ENCODE measurements at places on chromosomes 7 and 10. TPM values are rescaled to one million over a fixed set of nuclear protein-coding genes. Genes with fewer than 3 reads are reported as not detected.

The PON1 gene
- polyA plus RNA-seq, result not detected

DNA sequence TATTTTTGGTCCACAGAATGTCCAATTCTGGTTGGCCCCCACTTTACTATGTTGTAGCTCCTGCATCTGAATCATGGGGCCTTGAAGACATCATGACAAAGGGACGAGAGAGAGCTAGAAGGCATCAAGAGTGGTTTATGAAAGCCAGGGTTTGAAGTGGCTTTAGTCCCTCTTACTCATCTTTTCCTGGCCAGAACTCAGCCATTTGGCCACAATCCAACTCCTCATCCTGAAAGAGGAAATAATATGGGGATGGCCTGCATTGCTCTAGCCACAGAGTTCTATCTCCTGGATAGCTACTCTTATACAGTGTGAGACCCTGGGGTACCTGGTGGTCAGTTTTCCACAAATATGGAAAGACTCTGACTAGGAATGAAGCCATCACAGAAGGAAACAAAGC is 418.9 kb downstream of the XPNPEP1 start:
- DNase-seq, result no peak

GRCh38 chr7:158541346-158542010 is 46.1 kb downstream of the PTPRN2 start:
- no peak for DNase-seq

GRCh38 chr10:8396675-8397074 is 342.2 kb downstream of the GATA3 start:
- DNase-seq, result no peak

DNA sequence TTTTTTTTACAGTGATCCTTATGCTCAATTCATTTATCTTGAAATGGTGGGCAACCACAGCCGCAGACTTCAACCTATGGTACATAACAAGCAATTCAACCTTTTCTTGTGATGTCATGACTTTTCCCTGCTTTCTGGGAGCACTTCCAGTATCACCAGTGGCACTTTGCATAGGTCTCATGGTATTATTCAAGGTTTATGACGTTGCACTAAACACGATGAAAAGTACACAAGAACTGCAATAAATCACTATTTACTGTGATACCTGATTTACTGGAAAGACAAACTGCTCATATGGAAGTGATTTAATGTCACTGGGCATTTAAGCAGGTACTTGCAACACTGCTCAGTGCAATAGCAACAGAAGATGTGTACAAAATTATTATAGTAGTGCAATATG is 251.7 kb upstream of the CXCL12 start:
- DNase-seq, result no peak

DNA sequence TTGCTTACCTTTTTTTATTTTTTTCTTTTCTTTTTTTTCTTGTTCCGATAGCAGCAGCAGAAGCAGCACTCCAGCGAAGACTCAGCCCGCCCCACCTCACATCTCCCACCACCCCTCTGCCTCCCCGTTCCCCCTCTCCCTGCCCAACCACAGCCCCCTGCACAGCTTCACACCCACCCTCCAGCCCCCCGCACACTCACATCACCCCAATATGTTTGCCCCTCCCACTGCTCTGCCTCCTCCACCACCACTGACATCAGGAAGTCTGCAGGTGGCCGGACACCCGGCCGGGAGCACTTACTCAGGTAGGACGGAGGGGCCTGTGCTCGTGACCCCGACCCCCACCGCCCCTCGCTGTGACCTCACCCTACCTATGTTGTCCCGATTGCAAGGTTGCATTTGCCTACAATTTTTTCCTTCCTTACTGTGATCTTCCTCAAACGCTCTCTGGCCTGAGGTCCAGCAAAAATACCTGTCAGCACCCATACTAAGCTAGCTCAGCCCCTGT is 367.2 kb upstream of the GALNT17 start:
- no peak for DNase-seq

GRCh38 chr7:38215115-38215514 is 37.1 kb downstream of the STARD3NL start:
- no peak for DNase-seq

DNA sequence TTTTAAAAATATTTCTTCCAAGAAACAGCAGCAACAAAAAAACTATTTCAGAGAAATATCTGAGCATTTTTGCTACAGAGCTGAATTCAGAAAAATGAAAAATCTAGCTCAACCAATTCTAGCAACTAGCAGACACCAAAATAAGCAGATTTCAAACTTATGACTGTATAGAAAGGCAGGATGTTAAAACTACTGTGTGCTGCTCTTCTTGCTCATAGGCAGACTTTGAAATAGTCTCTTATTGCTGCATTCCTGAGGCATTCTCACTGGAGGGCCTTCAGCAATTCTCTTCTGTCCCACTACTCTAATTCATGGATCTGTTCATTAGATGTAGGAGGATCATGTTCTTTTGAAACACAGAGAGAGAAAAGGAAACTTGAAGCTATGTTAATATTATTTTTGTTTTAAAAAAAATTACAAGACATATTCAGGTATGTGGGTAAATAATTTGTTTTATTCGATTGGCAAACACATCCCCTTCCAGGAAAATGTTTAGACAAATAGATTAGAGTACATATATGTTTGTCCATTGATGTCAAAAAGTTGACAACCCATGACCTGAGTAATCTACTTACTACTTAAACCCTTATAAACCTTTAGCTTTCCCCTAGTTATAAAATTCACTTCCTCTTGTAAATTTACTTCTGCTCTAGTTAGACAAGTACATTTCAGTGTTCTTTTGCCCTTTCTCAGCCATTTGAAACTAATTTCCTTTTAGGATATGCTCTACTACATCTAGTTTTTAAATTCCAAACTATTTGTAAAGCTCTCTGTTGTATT is 428.2 kb upstream of the POT1 start:
- DNase-seq, result no peak

DNA sequence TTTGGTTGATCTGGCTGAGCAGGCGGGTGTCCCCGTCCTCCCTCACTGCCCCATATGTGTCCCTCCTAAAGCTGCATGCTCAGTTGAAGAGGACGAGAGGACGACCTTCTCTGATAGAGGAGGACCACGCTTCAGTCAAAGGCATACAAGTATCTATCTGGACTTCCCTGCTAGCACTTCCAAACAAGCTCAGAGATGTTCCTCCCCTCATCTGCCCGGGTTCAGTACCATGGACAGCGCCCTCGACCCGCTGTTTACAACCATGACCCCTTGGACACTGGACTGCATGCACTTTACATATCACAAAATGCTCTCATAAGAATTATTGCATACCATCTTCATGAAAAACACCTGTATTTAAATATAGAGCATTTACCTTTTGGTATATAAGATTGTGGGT is 26.9 kb upstream of the TRIM56 start:
- DNase-seq, result no peak

DNA sequence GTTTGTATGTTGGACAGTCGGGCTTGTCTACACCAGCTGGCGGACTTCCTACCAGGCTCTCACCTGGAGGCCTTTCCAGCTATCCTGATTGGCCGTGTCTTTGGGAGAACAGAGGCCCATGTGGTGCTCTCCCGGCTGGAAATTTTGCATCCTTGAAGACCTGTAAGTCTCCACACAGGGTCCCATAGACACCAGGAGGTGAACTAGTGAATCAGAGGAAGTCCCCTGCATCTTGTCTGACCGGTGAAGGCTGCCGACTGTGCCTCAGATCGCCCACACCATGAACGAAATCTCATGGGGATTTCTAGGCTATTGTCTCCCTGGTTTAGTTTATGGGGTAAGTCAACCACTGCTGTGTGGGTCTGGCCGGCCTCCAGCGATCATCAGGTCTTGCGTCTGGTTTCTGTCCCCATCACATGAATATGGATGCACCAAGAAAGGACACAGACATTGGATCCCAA is 108.4 kb upstream of the LYZL2 start:
- DNase-seq, result no peak

DNA sequence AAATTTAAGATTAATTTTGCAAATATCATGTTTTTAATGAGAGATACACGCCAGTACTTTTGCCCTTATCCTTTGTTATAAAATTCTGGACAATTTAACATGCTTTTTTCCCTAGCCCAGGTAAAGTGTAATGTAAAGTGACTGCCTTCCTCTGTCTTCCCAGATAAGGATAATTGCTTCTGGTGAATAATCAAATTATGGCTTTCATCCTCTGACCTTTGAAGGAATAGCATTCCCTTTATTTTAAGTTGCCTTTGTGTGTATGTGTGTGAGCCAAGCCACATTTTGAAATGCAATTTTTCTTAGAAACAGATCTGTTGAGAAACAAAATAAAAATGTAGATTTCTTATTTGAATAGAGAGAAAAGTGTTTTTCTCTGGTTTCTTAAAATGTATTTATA is 107.5 kb downstream of the ADAM22 start:
- no peak for DNase-seq

The NPY4R gene
- polyA plus RNA-seq, result 0.21 TPM

- DNase-seq, result no peak
Measured at GRCh38 chr10:51905032-51905431, 205.6 kb upstream of the CSTF2T start.

GRCh38 chr10:124175701-124176348 is 82.4 kb upstream of the CHST15 start:
- no peak for DNase-seq

The FKBP9 gene
- polyA plus RNA-seq, result 248 TPM

- no peak for DNase-seq
Measured at GRCh38 chr7:108415821-108416536, 40.3 kb downstream of the NRCAM start.

DNA sequence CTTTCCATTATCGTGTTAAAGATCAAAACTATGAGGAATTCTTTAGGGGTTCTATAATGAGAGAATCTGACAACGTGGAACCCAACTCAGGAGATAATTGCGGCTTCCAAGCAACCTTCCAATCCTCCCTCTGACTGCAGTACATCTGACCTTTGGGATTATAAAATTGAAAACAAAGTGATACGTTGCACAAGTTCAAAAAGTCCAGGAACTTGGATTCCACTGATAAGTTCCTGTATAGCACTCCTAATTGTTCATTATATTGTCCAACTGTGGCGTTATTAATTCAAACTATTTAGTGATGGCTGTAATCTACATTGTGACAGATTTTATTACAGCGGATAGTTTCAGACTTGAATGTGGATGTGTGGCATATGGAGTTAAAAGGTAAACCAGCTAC is 15.4 kb downstream of the MALRD1 start:
- DNase-seq, result no peak

DNA sequence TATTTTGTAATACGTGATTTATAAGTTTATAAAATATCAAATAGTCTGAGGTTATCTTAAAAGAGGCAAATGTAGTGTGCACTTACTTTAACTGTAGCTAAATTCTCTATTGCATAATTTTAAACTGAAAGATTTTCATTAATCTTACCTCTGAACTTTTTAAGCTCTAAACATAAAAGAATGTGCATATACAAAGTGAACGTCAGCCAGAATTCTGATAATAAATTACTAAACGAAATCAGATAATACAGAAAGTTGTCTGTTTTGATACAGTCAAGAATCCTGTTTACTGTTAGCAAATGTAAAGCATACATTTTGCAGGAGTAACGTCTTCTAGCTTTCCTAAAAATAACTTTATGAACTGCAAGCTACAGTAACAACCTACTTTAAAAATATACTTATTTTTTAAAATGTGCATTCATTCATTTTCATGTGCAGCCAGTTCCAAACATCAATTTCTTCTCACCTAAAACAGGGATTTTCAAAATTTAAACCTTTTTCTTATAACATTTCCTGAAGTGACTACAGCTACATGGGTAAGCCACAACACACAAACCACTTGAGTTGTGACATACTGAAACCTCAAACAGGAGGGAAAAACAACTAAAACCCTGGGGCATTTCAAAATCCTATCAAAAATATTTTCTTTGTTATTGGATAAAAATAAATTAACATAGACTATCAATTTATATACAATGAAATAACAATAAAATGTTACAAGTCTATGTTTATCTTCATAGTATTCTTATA is 92.7 kb downstream of the RNLS start:
- DNase-seq, result no peak

GRCh38 chr7:139482662-139483466 is 609 bp downstream of the KLRG2 start:
- no peak for DNase-seq

DNA sequence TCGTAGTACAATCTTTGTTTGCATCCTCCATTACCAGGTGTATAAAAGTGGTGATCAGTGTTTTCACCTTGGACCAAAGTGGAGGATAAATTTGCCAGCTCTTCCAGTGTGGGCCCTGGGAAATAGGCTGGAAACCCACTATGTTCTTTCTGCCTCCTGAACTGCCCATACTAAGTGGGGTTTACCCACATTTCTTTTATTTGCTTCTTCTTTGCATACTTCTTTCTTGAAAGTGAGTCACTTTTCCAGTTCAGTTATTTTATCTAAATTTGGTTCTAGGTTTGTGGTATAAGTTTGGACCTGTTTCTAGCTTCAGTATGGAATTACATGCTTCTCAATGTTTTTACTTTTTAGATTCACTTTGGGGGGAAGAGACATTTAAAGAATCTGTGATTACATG is 126.2 kb upstream of the ACBD5 start:
- DNase-seq, result no peak

GRCh38 chr7:41816111-41816510 is 113.2 kb upstream of the INHBA start:
- no peak for DNase-seq

- DNase-seq, result peak; percentile 95
Measured at GRCh38 chr10:44706745-44707144, 204.4 kb upstream of the TMEM72 start.

DNA sequence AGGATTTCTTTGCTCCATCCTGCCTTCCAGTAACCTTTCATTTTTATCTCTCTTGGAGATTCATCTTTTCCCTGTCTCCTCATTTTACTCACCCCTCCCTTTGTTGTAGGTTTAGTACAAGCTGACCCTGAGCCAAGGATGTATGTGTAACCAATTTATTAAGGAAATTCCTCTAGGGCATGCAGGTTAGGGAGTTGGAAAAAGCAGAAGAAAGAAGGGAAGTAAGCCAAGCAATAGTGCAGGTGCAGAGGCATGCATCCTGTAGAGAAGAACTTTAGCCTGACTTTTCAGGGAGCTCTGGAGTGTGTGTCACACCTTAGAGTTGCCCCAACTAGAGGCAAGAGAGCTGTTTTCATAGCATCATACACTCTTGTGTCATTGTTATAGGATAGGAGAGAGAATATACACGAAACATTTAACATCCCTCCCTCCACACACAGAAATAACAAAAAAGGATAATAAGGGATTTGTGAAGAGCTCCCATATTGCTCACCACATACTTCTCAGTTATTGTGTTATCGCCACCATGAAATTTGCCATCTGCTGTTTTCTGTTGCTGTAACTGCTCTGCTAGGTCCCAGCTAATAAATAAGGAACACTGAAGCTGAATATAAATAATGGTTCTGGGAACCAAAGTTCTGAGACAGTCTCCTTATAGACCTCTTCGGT is 21.8 kb upstream of the SEMA3C start:
- no peak for DNase-seq
